Activated CD8-positive, alpha-beta memory T cell treated with anti-CD3 and anti-CD28 coated beads, Interleukin-2, amount 50 U/mL, for 4 hours (primary cell): ENCODE measurements at places on chromosomes 1 and 21.

DNA sequence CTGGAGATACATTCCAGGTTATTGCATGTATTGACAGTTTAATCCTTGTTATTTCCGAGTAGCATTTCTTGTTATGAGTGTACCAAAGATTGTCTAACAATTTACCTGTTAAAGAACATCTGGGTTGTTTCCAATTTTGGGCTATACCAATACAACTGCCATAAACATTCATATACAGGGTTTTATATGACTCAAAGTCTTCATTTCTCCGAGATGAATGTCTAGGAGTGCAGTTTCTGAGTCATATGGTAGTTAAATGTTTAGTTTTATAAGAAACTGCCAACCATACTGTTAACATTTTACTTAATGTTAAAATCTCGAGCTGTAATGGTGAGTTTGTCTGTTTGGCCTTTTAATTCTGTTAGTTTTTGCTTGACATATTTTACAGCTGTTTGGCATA, 10.0 kb downstream of the RAB4A start:
- DNase-seq, result no peak

GRCh38 chr21:31030367-31031106, 7.7 kb downstream of the KRTAP19-8 start:
- DNase-seq, result no peak

DNA sequence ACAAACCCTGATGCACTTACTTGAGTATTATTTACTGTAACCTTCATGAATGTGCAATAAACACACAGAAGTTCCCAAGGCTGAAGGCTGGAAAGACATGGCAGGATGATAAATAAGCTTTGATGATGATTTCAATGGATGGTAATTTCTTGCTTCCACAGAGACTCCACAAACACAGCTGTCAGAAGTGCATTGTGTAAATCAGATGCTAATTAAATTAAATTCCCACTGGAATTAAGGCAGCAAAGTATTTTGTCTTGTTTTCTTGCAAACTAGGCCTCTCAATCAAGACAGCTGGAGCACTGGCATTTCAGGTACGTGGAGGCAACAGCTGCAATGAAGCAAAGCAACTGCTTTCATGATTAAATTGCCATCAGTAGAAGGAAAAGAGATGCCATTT, 24.1 kb downstream of the FAM177B start:
- no peak for DNase-seq

GRCh38 chr1:8987881-8988617, 38.2 kb downstream of the SLC2A7 start:
- peak; percentile 76 for DNase-seq

GRCh38 chr1:27594564-27595510, 9.1 kb downstream of the AHDC1 start:
- DNase-seq, result no peak

DNA sequence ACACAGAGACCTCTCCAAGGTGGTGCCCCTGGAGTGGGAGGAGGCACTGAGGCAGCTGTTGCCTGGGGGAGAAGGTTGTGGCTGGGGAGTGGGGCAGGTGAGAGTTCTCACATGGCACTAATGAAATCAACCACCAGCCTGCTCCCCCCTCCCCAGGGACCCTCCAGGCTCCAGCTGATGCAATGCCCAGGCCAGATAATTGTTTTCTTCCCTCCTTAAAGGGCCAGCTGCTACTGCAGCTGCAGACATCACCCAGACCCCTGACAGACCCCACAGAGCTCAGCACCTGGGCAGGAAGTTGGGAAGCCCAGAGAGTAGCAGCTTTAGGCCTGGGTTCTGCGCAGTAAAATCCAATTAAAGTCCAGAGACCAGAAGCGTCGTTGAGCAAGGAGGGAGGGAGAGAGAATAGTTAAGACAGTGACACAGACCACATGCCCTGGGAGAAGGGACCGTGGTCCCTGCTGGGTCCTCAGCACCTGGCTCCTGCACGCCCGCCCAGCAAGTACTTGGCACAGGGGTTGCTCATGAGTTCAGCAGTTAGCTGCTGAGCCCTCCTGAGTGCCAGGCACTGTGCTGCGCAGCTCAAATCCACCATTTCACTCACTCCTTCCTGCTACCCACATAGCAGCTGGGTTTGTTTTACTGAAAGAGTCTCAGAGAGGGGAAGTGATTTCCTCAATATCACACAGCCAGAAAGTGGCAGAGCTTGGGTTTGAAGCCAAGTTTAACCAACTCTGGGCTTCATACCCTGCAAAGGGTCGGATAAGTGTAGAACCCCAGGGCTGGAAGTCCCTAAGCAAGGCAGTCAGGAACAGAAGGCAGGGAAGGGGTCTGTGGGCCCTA, 1.9 kb downstream of the RIMS3 start:
- DNase-seq, result no peak

GRCh38 chr1:11273595-11274234, 717 bp downstream of the UBIAD1 start:
- DNase-seq, result no peak

- DNase-seq, result no peak
These were observed 12.3 kb downstream of the MYOG start for GRCh38 chr1:203073469-203073868.

- DNase-seq, result no peak
These were observed 1.3 kb downstream of the LSM10 start for GRCh38 chr1:36396359-36396758.
